ENCODE measurements at places on chromosomes 6 and 20.

DNA sequence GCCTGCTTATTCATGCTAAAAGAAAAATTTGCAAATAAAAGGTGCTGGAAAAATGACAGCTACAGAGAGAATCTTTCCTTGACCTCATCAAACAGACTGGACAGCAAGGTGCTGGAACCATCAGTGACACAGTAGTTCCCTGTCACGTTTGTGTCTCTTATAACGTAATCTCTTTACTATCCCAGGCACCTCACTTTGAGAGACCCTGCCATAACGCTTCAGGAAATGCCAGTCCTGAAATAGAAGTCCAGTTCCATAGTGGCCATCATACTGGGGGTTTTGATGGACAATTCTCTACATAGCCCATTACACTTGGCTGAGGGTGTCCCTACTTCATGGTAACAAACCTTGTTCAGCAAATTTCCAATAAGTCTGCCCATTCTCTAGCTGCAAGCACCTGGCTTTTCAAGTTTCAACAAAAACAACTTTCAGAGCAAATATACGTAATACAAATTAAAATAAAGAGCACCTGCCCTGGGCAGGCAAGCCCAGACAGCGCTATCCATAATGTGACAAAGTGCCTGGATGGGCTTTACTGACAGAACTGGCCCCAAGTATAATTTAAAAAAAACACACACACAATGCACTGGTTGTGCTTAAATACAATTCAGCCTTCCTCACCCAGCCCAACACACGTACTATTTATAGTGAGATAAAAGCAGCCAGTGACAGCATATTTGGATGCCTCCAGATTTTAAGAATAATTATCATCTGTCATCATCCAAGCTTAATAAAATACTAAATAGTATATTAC is 38.7 kb downstream of the CNKSR3 start:
- DNase-seq = no peak

DNA sequence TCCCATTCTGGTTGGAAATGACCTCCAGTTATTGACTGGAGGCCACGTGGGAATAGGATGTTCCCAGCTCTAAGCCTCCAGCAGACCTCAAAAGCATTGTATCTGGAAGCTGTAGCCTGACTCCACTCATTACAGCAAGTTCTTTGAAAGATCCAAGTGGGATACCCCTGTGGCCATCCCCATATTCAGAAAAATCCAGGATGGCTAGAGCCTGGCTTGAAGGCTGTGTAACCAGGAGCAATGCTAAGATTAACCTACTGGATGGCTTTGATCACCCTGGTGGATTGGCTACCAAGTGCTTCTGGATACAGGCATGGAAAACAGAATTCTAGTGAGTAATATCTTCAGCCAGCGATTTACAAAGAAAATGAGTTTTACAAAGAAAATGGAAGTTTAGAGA is 151.2 kb downstream of the ADGRG6 start:
- no peak for DNase-seq

GRCh38 chr6:12249541-12250382 is 40.4 kb upstream of the EDN1 start:
- DNase-seq = no peak

DNA sequence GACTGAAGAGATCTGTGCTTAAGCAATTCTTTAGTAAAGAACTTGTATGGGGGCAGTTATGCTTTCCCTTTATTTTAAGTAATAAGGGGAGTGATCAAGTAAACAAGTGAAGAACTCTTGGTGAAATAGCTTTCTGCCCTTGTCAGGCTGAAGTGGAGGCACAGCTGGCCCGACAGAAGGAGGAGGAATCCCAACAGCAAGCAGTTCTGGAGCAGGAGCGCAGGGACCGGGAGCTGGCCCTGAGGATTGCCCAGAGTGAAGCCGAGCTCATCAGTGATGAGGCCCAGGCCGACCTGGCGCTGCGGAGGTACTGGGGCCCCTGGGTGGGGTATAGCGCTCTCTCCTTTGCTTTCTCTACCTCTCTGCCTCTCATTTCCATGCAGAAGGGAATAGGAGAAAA is 143.3 kb downstream of the MYO6 start:
- DNase-seq = no peak

GRCh38 chr6:33314943-33315792 is 1.3 kb upstream of the TAPBP start:
- DNase-seq = no peak

DNA sequence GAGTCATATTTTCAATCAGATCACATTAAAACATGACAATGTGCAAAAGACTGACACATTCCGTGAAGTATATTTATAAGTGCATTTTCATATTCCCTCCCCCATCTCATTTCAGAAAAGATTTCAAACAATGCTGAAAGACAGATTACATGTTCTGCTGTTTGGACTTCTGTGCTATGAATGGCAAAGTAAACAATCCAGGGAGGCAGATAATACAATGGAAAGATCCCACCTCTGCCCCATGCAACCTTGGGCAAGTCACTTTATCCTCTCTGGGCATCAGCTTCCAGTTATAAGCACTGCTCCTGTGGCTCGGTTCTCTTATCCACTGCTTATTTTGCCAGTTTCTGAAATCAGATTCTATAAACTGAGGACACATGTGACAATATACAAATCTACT is 110.2 kb downstream of the RCAN2 start:
- DNase-seq = no peak

GRCh38 chr6:71347119-71347518 is 58.5 kb downstream of the OGFRL1 start:
- no peak for DNase-seq

- peak; percentile 70 for DNase-seq
Measured at GRCh38 chr6:25017932-25018567, 82.3 kb upstream of the RIPOR2 start.
